ENCODE measurements at places on chromosomes 3 and 15.

GRCh38 chr15:90008607-90009006 lies 7.5 kb downstream of the ZNF710 start:
- DNase-seq, result no peak

- DNase-seq, result no peak
Measured at GRCh38 chr3:64650715-64651114, 37.1 kb downstream of the ADAMTS9 start.

GRCh38 chr15:41979493-41980266 lies 7.3 kb upstream of the EHD4 start:
- no peak for DNase-seq

GRCh38 chr3:25585361-25586166 lies 79.1 kb downstream of the TOP2B start:
- no peak for DNase-seq
